Activated CD4-positive, alpha-beta T cell treated with anti-CD3 and anti-CD28 coated beads for 48 hours (primary cell): ENCODE measurements at places on chromosomes 12 and 14.

DNA sequence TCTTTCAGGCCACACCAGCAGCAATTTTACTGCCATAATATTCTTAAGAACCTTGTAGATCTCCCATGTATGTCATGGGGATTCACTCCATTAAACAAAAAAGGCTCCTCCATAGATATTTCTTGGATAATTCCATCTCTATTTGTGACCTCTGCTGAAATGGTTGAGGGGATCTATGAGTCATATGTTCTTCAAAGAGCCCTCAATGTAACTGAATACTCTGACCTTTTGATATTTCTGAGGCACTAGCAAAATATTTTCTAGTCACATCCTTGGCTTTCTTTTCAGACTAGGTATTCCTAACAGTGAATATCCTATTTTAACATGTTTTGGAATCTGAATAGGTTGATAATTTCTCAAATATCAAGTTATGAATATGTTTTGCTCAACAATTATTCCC is 6.6 kb downstream of the NELL2 start:
- DNase-seq: no peak

- DNase-seq: no peak
Measured at GRCh38 chr12:117100851-117101673, 1.8 kb upstream of the TESC start.

DNA sequence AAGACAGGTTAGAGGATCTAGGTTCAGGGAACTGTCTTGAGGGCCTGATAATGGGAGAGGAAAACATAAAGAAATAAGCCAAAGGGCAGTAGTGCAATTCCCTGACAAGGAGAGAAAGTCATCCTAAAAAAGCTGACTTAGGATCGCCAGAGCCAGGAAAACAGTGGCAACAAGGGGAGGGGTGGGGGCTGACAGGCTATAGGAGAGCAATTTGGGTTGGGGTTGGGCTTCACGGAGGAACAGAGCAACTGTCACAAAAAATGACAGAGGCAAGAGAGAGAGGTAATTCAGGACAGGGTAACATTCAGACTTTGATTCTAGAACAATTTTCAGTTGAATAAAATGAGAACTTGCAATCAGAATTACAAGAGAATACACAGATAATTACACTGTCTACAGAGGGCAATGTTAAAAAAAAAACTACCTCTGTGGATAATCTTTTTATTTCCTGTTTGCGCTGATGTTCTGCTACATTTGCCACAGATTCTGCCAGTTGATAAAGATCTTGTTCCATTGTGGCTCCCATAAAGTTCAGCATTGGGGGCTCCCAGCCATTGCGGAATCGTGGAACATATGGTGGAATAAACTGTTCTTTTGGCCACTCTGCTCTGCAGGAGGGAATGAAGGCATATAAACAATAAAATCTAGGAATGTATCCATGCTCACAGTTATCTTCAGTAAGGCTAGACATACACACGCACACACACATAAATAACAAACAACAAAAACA is 138.6 kb downstream of the EPS8 start:
- no peak for DNase-seq

DNA sequence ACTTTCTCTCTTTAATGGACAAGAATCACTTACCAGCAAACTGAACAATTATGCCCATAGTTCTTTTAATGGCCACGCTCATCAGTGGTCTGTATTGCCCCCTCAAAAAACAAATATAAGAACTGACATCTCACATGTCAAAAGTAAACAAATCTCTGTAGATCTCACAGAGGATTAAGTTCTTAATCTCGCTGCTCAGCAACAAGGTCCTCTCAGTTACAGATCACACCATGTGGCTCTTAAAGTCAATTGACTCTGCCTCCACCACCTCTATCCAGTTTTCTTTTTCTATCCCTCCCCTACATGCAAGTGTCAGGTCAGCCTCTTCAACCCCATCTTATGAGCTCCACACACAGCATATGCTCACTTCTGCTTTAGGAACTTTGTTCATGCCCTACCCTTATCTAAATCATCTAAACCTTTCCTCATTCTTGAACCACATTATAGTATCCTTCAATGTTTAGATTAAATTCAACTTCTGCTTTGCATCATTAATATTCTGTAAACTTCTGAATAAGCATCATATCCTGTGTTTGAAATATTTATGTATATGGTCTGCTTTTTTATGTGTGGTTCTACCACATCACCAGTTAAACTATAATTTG is 7.2 kb downstream of the ADAM20 start:
- no peak for DNase-seq

DNA sequence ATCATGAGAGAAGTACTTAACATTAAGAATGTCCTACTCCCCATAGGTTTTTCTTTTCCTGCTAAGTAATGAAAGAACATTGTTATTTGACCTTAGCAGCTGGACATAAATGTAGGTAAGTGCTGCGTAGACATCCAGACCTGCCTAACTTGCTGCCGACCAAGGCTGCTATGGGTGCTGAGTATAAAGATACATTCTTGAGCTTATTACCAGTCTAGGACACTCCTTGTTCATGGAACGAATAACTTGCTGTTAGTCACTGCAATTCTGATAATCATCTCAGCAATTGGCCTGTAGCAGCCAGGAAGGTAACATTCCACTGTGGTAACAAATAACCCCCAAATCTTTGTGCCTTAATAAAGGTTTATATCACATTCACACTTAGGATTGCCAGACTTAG is 478.1 kb downstream of the VRK1 start:
- DNase-seq: no peak
